ENCODE measurements at places on chromosomes 1 and 21.
A peak's percentile ranks its signal among the peaks of the same experiment; 100 is the strongest.

- DNase-seq: peak; percentile 74
Measured at GRCh38 chr21:45154511-45155508, 80.4 kb downstream of the ADARB1 start.

GRCh38 chr21:37367703-37368540 lies 1.3 kb downstream of the DYRK1A start:
- DNase-seq: peak; percentile 50

- DNase-seq: no peak
Measured at GRCh38 chr1:240020871-240021270, 70.8 kb upstream of the FMN2 start.

GRCh38 chr1:19239876-19240275 lies 11.4 kb downstream of the EMC1 start:
- no peak for DNase-seq

DNA sequence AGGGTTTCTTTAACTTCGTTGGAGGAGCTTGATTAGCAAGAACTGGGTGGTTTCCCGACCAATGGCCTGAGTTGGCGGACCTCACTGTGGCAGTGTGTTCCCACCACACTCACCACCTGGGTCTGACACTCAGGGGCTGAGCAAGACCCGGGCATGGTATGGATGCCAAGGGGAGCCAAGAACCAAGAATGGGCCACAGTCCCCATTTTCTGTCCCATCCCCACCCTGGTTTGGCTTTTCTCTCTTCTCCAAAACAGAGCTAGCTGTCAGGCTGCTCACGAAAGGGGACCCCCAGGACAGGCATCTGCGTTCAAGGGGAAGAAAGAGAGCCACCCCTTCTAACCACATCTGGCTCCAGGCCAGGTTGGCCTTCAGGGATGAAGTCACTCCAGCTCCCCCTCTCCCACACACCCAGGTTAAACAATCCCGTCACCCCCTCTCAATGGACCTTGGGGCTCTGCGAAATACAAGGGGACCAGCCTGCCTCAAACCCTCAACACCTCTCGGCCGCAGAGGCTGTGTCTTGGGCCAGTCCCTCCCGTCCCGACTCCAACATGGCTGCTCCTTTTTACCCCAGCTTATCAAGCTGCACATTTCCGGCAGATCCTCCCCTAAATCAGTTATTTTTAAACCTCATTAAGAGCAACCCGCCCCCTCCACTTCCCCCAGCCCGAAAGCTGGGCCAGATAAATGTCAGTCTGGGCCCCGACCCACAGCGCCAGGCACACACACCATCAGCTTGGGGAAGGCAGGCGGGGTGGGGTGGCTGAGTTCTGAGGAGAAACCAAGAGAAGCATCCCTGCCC lies 3.4 kb downstream of the TAGLN2 start:
- no peak for DNase-seq

GRCh38 chr1:33022650-33023200 lies 14.0 kb downstream of the AK2 start:
- no peak for DNase-seq

GRCh38 chr1:9129266-9130041 lies 552 bp upstream of the GPR157 start:
- DNase-seq: peak; percentile 47

- no peak for DNase-seq
Measured at GRCh38 chr1:162688521-162688920, 56.3 kb downstream of the DDR2 start.

GRCh38 chr1:93995837-93996536 lies 86.8 kb upstream of the GCLM start:
- no peak for DNase-seq

All from AG10803 (cell line).